ENCODE measurements at places on chromosomes 13 and 19. TPM values are rescaled to one million over a fixed set of nuclear protein-coding genes. Genes with fewer than 3 reads are reported as not detected.

Gene CALR3
- not detected for total RNA-seq

Gene IGFL2
- total RNA-seq, result not detected

Gene APC2
- total RNA-seq, result not detected

Gene ZNF160
- total RNA-seq, result 13.2 TPM

Gene RFPL4A
- total RNA-seq, result not detected

Gene PRSS57
- not detected for total RNA-seq

Gene ZFP36
- 17.3 TPM for total RNA-seq

Gene CYP4F2
- total RNA-seq, result not detected

Gene ADM5
- total RNA-seq, result 0.33 TPM

Gene PNMA8B
- 0.05 TPM for total RNA-seq

Gene IGFL1
- total RNA-seq, result not detected

Gene ZNF729
- total RNA-seq, result not detected

Measured in mammary microvascular endothelial cell (primary cell).